ENCODE measurements at places on chromosomes 6 and 20.
A peak's percentile ranks its signal among the peaks of the same experiment; 100 is the strongest.

GRCh38 chr20:57480444-57481160 is 44.3 kb downstream of the CTCFL start:
- DNase-seq: peak; percentile 7

GRCh38 chr6:51550243-51550642 is 537.2 kb downstream of the PKHD1 start:
- DNase-seq: no peak

DNA sequence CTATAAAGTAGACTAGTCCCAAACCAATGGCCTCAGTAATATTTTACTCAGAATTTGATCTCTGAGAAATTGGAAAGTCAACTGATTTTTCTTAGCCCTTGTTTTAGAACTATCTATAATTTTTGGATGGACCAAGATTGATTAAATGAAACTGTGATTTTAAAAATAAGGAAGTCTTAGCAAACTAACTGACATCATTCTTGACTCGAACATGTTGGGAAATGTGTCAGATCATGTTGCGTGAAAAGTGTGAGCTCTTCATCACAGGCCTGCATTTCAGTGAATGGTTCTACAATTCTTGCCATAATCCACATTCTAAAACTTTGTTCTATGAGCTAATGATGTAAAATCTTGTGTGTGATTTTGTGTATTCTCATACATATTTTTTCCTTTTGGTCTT is 11.0 kb downstream of the TNFAIP3 start:
- DNase-seq: no peak

DNA sequence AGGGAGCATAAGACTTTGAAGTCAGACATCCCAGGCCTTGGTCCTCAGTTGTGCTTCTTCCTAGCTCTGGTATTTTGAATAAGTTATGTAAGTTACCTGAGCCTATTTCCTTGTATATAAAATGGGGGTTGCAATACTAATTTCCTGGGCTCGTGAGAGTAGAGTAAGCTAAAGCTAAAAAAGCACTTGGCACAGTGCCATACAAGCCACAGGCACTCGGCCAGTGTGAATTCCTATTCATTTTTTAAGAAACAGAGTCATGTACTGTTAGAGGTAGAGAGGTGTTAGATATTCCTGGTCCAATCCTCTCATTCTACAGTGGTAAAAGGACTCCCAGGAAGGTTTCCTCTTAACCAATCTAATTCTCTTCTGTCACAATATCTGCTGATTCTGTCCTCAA is 79.6 kb upstream of the EPB41L1 start:
- no peak for DNase-seq

DNA sequence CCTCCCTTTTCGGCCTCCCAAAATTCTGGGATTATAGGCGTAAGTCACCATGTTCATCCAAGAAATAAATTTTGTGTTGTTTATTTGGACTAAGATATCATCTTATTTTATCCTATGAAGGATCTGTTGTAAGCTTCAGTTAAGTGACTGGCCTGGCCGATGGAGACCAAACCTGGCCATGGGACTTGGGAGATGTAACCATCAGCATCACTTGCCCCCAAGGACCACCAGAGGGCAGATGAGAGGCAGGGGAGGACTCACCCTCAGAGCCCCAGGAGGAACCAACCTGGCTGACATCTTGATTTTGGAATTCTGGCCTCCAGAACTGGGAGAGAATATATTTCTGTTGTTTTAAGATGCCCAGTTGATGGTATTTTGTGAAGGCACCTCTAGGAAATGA is 266.7 kb downstream of the CDH26 start:
- no peak for DNase-seq

DNA sequence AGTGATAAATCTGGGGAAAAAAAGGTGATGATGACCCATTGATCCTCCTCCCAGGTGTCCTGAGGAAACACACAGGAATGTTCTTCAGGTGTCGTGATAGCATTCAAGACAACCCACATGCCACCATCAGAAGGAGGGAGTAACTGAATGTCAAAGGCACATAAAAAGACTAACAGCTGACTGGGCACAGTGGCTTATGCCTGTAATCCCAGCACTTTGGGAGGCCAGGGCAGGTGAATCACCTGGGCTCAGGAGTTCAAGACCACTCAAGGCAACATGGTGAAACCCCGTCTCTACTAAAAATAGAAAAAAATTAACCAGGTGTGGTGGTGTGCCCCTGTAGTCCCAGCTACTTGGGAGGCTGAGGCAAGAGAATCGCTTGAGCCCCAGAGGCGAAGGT is 82.3 kb upstream of the CST7 start:
- no peak for DNase-seq

GRCh38 chr20:62719250-62719935 is 10.8 kb downstream of the NTSR1 start:
- DNase-seq: no peak
